ENCODE measurements at places on chromosomes 12 and 14.

DNA sequence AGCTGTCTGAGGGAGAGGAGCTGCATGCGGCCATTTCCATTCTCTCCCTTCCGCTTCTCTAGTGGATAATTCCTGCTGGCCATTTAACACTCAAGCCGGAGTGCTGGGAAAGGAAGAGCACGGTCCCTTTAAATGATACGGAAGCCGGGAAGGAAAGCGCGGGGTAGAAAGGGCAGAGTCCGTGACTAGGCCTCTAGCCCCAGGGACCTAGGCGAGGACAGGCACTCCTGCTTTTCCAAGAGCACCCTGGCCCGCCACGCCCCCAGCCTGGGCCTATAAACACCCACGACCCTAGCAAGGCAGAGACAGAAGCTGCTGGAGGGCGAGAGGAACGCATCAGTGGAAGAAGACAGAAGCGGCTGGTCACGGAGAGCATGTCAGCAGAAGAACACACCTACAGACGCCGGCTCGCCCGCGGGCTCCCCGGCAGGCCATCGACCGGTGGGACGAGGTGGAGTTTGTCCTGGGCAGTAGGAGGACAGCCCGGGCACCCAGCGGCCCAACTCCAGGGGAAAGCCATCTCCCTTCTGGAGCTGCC is 1206.6 kb upstream of the TMEM132C start:
- no peak for DNase-seq

- DNase-seq, result no peak
Observed at GRCh38 chr12:95397571-95397970, 76.4 kb upstream of the METAP2 start.

DNA sequence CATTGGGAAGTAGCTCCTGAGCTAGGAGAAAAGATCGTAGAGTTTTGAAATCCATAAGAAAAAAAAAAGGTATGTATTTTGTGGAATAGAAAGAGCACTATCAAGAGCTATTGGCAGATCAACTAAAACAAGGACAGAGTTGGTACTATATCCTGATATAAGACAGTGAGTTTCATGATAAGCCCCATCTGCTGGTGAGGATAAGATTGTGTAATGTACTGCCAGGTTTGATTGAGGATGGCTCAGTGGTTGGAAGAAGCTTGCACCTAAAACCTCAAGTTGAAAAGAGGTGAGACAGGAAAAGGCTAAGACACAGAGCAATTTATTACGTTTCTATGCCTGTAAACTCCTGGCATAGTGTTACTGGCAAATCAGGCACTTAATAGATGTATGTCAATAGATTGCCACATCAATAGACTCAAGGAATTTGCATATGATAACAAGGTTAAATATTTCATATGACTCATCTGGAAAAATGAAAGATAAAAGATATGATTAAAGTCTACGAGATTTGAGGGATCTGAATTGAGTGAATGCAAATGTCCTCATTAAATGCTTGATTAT is 525.6 kb downstream of the FLRT2 start:
- DNase-seq, result no peak

DNA sequence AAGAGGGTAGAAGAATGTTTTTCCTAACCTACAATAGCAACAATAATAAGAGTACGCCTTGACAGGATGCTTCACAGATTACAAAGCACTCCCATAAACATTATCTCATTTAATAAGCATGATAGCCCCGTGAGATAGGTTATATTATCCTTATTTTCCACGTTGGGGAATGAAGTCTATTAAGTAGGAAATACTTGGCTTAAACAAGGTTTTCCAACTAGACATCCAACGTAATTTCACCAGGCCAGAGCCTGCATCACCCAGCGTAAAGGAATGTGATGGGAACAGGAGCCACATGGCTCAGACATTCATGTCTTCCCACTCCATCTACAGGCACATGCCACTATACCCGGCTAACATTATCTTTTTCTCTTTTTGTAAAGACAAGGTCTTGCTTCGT is 223.4 kb upstream of the AMIGO2 start:
- DNase-seq, result no peak

- DNase-seq, result no peak
Observed at GRCh38 chr12:121849665-121850064, 9.0 kb downstream of the HPD start.

DNA sequence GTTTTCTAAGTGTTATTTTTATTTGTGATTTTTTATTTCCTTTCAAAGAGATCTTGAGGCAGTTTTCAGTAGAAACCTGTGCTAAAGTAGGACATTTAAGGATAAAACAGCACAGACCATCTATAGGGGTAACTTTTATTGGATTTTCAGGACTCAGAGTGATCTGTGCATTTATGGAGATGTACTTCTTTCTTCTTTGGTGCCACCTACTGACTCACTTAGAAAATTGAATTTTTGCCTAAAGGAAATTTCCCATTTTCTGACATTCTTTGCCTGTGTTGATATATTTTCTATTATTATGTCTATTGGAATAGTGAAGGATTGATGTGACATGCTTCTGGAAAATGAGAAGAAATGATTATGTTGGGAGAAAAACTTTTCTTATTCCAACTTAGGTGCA is 113.0 kb downstream of the UNC79 start:
- DNase-seq, result no peak

- DNase-seq, result no peak
Observed at GRCh38 chr12:23670684-23671083, 278.8 kb downstream of the SOX5 start.

DNA sequence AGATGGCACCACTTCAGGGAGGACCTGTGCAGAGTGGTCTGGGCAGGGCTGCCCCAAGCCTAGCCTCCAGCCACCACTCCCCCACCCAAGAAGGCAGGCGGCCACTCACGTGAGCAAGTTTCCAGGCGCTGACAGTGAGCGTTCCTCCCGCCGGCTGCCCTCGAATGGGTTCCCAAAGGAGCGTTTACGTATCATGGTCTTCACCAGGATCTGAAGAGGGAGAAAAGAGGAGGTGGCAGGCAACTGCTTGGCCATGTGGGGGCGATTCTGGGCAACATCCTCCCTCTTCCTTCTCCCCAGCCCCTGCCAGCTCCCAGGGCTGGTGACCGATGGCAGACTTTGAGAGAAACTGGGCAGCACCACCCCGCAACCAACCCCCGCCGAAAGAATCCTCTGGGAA is 35.1 kb downstream of the P2RX4 start:
- DNase-seq, result no peak

GRCh38 chr14:92487513-92488133 is 26.0 kb upstream of the RIN3 start:
- no peak for DNase-seq

DNA sequence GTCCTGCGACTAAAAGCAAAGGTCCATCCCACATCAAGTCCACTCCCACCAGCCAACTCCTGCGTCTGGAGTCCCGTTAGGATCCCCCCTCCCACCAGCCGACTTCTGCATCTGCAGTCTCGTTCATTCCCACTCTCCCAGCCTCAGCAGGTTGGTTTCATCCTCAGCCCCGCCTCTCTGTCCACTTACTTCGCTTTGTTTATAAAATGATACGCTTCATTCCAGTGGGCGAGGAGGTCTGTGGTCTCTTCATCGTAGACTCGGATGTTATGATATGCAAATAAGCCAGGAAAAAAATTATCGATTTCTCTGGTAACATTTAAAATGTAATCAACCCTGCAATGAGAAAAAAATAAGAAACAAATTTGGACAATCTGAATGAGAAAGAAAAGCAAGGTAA is 56.8 kb downstream of the SSH1 start:
- no peak for DNase-seq

GRCh38 chr14:99548255-99548654 is 55.8 kb downstream of the CCDC85C start:
- no peak for DNase-seq

GRCh38 chr12:122860040-122860853 is 25.0 kb downstream of the HIP1R start:
- peak; percentile 94 for DNase-seq

DNA sequence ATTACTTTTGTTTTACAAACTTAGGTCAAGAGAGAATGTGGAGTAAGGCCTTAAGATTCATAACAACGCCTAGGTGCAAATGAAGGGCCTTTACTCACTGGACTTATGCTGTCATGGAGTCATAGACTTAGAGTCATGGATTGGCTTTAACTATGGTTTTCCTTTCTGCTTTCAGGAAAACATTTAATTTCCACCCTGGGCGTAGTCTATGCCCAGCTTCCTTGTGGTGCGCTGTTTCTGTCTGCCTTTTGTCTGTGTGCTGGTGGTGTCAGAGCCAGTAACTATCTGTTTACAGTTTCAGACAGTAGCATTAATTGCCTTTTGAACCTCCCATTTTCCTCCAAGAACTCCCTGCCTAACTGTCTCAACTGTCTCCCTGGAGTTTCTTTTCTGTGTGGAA is 31.8 kb upstream of the COX6A1 start:
- no peak for DNase-seq

DNA sequence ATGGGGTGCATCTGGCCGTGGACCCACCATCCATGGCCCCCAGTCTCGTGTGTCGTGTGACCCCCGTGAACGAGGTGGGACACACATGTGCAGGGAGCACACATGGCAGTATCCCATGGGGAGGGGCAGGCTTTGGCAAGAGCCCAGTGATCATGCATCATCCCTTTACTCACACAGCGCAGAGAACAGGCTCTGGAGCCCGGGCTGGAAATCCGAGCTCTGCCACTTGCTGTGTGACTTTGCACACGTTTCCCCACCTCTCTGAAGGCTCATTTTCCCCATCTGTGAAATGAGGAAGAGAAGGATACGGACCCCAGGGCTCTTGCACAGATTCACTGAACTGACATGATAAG is 119.9 kb downstream of the PHETA1 start:
- DNase-seq, result no peak

DNA sequence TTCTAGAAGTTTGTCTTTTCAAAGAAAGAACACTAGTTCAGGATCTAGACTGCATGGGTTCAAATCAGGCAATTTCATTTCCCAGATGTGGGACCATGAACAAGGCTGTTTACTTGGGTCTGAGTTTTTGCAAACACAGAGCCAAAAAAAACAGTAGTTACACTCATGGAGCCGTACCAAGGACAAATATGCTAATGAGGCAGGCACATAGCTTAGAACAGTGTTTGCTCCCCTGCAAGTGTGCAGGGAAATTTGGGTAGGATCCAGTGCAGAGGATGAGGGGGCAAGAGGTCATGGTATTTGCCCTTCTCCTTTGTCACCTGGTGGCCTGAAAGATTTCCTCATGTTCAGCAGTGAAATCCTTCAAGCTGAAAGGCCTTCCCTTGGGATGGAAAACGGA is 860.4 kb downstream of the VRK1 start:
- DNase-seq, result no peak

All from activated CD4-positive, alpha-beta T cell treated with anti-CD3 and anti-CD28 coated beads, Interleukin-2, amount 10 ng/mL, durations not matched to agents 24 days and 14 days (primary cell).